Stimulated activated CD4-positive, alpha-beta T cell treated with anti-CD3 and anti-CD28 coated beads, Interleukin-1b, Interleukin-23, amount 100 ng/mL, for 48 hours (primary cell): ENCODE measurements at places on chromosomes 4 and X.

DNA sequence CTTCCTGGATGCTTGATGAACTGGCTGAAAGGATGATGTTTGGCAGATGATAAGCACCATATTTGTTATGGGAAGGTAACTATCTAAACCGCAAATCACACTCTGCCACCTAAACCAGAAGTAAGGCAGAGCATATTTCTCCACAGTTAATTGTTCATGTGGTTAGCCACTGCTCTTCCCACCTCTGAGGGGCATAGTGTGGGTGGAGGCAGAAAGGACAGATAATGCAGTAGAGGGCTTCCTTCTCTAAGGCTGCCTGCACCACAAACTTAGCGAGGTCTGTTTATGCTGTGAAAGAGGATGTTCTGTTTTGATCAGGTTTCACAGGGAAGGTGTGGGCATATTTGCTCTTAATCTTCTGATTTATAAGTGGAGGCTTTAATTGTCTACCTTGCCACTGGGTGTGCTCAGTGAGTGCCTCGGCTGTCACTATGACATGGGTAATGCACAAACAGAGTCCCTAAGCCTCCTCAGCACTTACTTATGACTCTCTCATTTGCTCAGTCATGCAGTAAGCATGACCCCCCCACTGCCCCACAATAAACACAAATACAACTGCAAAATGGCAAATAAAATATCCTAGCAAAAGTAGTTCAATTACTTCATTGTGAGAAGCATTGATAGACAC is 401.0 kb downstream of the TMA16 start:
- no peak for DNase-seq

DNA sequence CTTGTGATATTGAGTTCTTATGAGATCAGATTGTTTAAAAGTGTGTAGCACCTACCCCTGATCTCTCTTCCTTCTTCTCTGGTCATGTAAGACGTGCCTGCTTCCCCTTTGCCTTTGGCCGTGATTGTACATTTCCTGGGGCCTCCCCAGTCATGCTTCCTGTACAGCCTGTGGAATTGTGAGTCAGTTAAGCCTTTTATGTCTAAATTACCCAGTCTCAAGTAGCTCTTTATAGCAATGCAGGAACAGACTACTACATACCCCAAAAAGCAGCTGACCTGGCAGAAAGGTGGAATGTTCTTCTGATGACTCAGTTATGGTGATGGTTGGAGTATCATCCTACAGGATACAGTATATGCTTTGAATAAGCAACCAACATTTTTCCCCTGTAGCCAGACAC is 11.4 kb upstream of the MCUB start:
- DNase-seq: peak; percentile 40

DNA sequence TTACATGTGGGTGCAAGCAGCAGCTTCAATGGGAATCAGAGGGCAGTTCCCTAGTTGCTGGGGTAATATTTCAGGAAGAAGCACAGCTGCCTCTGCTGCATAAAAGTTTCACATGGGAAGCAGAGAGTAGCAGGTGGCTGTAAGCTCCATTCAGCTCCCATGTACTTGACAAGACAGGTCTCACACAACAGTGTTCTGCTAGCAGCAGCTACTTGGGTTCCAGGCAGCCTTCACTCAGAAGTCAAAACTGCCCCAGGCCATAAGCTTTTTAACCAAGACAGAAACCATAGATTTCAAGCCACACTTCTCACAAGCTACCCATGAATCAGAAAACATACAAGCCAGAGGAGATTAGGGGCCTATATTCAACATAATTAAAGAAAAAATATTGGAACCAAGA is 41.4 kb upstream of the SPIN2A start:
- no peak for DNase-seq

DNA sequence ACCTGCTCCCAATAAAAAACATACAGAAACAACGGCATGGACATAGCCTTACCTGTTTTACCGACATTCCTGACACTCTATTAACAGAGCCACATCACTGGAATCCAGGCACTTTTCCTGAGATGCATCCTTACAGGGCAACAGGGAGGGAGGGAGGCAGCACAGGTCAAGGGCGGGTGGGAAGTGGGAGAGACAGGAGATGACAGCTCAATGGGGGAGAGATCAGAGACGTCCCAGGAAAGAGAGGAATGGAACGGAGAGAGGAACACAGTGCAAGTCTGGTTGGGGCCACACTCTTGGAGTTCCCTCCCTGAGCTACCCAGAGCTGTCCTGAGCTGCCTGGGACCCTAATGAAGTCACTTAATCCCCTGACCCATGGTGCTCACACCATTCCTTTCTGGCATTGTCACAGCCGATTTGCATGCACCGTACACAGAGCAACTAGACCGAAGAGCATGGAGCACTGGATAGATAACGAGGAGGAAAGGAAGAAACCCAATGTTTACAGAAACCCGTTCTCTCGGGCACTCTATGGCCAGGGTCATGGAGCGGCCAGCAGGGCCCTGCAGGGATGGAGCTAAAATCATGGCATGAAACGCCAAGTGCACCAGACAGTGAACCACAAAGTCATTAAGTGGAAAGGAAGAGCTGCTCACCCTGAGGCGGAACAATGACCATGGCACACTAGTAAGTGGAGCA is 93.1 kb downstream of the NSUN7 start:
- no peak for DNase-seq
